ENCODE measurements at places on chromosomes 16 and 17.

GRCh38 chr17:7573324-7574080, 5.9 kb upstream of the CD68 start:
- peak; percentile 84 for DNase-seq

DNA sequence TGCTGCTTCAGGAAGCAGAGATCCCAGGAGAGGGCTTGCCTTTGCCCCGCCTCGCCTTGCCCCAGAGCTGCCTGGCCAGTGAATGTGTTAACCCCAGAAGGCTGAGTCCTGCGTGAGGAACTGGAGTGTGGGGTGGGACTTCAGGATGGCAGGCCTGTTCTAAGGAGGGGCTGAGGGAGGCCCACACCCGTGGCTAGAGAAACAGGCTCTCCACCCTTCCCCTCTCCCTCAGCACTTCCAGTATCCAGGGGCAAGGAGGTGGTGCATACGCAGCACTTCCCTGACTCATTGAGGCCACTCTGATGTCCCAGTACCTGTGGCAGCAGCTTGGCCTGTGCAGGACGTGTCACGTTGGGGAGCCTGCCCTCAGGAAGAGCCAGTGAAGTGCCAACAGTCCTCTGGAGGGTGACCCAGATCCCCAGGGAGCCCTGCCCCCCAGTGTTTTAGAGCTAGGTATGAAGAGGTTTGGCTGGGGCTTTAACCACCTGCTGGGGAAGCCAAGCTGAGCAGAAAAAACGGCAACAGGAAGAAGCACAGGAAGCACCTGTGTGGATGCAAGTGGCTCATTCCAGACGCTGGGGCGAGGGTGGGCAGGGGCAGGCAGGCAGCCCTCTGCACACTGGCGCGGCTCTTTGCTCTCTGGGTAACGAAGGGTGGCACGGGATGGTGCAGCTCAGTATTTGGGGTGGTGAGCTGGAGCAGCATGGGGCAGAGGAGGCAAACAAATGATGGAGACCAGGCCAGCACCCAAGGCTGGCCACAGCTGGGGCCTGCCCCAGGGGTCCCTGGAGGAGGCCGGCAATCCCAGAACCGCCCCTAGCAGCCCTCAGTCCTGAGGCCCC, 14.7 kb upstream of the CTCF start:
- DNase-seq, result no peak

GRCh38 chr17:68249354-68249765, 1.5 kb downstream of the AMZ2 start:
- DNase-seq, result no peak

DNA sequence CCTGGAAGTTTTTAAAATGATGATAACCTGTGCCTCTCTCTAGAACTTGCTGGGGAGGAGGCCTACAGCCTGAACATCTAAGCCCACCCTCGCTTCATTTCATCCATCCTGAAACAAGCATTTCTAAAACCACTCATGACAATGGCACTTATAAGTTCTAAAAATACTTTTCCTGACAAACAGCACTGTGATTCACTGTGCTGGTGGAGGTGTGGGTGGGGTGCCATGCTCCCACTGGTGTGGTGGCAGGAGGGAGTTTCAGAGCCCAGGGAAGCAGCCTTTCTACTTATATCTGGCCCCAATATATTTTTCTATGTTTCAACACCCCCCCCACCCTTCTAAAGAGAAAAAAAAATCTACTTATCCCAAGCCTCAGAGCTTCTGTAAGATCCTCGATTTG, 52.6 kb downstream of the RAB11FIP4 start:
- DNase-seq, result no peak

DNA sequence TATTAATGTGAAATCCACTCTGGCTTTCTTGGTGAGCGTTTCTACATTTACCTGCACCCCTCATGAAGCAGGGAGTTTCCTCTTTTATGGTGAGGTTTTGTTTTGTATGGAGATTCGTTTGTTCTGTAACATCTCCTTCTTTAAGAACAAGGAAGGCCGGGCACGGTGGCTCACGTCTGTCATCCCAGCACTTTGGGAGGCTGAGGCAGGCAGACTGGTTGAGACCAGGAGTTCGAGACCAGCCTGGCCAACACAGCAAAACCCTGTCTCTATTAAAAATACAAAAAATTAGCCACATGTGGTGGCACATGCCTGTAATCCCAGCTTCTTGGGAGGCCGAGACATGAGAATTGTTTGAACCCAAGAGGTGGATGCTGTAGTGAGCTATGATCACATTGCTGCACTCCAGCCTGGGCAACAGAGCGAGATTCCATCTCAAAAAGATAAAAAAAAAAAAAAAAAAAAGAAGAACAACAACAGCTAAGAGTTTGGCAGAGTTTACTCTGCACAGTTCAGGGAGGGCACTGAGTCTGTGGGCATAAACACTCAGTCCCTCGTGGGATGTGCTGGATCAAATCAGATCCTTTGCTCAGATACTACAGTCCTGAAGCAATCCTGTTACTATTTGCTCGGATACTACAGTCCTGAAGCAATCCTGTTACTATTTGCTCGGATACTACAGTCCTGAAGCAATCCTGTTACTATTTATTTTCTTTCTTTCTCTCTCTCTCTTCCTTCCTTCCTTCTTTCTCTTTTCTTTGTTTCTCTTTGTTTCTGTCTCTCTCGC, 28.9 kb downstream of the ADCY9 start:
- no peak for DNase-seq

DNA sequence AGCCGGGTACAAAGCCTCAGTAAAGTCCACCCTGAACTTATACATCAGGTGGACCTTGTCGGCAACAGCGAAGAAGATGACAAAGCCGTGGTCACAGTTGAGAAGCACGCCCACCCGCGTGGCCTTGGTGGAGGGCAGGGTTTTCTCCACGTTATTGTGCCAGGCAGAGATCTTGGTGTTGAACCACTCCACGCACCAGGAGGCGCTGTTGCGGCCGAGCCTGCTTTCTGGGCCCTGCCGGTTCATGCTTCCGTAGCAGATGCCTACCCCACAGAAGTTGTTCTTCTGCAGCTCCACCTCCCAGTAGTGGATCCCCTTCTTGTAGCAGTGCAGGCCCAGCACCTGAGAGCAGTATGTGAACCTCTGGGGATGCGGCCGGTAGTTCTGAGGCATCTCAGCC, 22.1 kb downstream of the TRIM25 start:
- no peak for DNase-seq

DNA sequence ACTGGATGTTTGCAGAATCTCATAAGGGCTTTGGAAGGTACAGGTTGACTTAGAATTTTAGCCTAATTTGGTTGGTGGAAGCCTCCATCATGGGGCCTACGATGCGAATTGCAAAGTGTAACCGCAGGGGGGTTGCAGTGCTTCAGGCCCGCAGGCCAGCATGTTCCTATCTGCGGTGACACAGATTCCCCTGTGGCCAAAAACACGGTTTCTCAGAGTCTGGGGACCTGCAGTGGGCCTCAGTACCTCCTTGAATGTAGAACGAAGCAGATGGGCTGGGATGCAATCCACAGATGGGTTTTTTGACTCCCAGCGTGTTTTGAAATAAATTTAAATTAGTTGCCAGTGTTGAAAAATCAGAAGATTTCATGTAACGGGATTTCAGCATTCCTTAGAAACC, 34.7 kb downstream of the KIAA0513 start:
- DNase-seq, result no peak

- no peak for DNase-seq
These were observed 804 bp downstream of the TGFB1I1 start for GRCh38 chr16:31472709-31473203.
